ENCODE measurements at places on chromosomes 6 and 20.
A peak's percentile ranks its signal among the peaks of the same experiment; 100 is the strongest.

- no peak for DNase-seq
These were observed 652.3 kb downstream of the EPHA7 start for GRCh38 chr6:92767101-92767500.

DNA sequence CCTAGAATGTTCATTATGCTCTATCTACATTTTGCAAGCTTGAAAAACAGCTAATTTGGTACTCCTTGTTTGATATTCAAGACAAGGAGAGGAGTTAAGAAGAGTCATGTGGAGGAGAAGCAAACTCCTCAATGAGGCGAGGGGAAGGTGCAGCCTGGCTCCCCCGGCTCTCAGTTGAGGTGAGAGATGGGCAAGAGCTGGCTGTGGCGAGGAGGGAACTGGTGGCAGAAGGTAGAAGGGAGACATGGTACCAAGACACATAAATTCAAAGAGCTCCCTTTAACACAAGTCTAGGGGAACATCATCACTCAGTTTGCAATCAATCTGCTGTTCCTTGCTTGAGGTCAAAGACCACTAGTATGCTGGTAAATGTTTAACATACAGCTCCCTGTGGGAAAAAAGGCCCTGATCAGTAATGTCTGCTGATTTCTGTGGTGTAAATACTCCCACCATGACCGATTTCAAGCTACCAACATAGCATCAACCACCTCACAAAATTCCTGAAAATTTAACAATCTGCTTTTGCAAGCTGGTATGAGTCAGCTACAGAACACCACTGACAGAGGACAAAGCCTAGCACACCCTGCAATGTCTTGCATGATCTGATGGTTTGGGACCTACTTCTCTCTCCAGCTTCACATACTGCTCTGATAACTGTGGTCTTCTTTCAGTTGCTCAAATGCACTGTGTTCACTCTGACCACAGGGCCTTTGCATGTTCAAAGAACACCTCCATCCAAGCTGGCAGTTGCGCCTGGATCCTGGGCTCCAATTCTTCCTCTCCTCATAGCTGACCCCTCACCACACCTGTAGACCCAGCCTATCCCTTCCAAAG is 516.3 kb upstream of the CHD6 start:
- DNase-seq, result no peak

- no peak for DNase-seq
These were observed 40.3 kb upstream of the GFOD1 start for GRCh38 chr6:13527671-13528056.

DNA sequence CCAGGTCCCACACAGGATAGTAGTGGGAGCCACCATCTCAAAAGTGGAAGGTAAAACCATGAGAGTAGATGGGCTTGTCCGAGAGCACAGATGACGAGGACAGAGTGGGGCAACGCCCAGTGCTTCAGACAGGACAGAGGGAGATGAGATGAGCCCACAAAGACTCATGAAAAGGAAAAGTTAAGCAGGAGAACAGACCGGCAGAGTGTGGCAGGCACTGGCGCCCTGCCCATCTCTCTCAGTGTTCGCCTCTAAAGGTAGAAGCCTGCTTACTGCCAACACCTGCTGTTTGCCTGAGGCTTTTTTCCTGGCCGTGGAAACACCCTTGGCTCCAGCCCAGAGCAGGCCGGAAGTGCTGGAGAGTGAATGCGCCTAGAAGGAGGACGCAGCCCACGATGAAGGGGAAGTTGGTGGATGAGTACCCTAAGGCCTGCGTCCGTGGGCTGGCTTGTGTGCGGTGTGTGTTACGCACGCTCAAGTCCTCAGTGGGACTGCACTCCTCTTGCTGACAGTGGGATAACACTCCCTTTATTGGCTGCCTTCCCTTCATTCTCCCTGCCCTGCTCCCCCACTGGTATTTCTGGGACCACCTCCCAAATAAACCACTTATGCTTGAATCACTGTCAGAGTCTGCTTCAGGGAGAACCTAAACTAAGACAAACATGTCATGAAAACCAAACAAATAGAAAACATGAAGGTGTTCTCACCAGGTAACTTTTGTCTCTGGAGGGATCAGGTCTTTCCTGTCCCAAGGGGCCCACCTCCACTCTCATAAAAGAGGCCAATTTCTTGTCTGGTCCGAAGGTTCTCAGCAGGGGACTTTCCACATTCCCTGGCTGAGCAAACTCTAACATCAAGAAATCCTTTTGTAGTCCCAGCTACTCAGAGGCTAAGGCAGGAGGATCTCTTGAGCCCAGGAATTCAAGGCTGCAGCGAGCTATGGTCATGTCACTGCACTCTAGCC is 9.1 kb upstream of the FOXP4 start:
- DNase-seq, result no peak

- DNase-seq, result no peak
These were observed 97.8 kb upstream of the HDAC2 start for GRCh38 chr6:114068771-114069170.

GRCh38 chr6:44245912-44246662 is 814 bp upstream of the HSP90AB1 start:
- DNase-seq, result peak; percentile 73

- DNase-seq, result peak; percentile 39
These were observed 5.0 kb downstream of the BCL2L1 start for GRCh38 chr20:31717478-31718201.

DNA sequence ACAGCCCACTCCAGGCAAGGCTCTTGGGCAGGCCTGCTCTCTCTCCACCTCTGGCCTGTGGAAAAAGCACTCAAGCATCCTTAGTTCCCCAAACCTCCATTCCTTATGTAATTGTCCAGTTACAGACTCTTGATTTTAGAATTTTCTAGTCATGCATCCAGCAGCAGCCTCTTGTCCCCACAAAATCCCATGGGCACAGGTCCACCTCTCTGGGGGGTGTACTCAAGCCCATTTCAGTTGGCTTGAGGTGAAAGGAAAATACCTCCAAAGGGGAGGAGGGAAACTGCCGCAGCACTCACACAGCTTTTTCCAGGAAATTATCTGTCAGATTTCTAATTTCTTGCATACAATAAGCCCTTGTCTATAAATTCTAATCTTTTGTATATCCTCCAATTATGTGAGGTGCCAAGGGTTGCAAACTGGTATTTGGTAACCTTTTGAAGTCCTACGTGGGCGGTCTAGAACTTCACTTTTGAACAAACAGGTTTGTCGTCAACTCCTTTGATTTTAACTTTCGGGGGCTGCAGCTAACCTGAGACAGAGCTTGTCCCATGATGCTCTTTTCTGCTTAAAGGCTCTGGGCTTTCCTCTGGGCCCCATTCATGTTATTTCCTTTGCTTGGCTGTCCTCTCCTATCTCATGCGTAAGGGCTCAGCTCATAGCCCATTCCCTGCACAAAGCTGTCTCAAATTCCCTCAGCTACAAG is 104.7 kb upstream of the CEP85L start:
- DNase-seq, result no peak

DNA sequence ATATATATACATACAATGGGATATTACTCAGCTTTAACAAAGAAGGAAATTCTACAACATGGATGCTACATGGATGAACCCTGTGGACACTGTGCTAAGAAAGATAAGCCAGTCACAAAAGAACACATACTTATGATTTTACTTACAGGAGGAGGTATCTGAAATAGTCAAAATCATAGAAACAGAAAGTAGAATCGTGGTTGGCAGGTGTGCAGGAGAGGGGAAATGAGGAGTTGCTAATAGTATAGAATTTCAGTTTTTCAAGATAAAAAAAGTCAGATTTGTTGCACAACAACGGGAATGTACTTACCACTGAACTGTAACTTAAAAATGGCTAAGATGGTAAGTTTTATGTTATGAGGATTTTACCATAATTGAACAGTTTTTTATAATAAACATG is 706.3 kb downstream of the TFAP2A start:
- no peak for DNase-seq

DNA sequence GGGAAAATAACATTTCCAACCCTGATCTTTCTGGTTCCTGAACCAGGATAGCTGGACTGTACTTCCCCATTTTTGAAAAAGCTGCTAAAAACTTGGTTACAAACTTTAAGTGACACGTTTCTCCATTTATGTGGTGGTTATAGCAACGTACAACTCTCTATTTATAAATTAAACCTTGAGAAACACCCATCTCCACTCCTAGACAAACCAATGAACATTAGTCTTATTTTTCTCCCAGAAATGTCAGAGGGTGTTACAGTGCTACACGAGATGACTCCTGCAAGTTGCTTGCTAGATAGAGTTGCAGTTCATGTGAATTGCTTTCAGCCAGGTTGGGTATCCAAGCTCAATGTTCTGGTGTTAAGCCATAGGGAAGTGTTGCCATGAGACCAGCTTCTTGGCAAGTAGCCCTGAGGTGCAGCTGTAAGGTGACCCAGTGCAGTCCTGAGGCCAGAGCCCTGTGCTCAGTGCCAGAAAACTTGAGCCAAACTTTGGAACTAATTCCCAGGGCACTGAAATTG is 51.3 kb upstream of the REV3L start:
- no peak for DNase-seq

DNA sequence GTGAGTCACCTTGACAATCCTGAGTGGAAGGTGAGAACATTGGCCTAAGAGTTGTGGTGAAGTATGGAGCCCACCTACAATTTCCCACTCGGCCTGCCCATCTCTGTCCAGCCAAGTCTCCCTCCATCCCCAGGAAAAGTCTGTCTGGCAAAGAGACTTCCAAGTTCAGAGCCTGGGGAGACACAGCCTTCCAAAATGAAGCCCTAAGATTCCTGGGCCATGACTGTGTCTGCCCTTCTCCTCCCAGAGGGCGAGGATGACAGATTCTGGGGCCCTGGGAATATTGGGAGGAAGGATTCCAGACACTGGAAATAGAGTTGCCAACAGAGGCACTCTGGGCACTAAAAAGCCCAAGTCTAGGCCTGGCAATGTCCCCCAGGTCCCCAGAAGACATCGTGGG is 176.8 kb downstream of the NFATC2 start:
- no peak for DNase-seq

GRCh38 chr20:50521221-50522052 is 11.3 kb downstream of the PTPN1 start:
- DNase-seq, result no peak

GRCh38 chr20:61292821-61293612 is 41.0 kb downstream of the CDH4 start:
- DNase-seq, result no peak

GRCh38 chr6:6007366-6008088 is 802 bp upstream of the NRN1 start:
- DNase-seq, result no peak

GRCh38 chr6:18507018-18507415 is 119.9 kb downstream of the RNF144B start:
- DNase-seq, result no peak

GRCh38 chr20:17202030-17202429 is 24.8 kb upstream of the PCSK2 start:
- no peak for DNase-seq

DNA sequence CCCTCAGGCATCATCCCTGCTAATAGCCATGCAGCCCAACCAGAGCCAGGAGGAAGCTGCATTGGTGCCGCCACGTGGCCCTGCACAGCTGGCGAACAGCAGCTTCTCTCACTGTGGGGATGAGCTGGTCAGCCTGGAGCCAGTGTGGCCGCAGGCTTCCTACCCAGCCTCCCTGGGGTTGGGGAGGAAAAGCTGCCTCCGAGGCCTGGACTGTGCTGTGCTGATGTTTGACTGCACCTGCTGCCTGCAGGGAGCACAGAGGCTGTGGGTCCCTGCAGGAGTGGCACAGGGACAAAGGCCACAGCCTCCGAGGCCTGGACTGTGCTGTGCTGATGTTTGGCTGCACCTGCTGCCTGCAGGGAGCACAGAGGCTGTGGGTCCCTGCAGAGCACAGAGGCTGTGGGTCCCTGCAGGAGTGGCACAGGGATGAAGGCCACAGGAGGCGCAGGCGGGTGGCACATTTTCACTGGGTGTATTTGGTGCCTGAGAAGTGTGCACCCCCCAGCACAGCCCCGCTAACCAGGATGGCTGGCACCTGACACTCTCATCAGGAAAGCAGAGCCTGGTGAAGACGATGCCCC is 83.9 kb downstream of the DLL1 start:
- no peak for DNase-seq

DNA sequence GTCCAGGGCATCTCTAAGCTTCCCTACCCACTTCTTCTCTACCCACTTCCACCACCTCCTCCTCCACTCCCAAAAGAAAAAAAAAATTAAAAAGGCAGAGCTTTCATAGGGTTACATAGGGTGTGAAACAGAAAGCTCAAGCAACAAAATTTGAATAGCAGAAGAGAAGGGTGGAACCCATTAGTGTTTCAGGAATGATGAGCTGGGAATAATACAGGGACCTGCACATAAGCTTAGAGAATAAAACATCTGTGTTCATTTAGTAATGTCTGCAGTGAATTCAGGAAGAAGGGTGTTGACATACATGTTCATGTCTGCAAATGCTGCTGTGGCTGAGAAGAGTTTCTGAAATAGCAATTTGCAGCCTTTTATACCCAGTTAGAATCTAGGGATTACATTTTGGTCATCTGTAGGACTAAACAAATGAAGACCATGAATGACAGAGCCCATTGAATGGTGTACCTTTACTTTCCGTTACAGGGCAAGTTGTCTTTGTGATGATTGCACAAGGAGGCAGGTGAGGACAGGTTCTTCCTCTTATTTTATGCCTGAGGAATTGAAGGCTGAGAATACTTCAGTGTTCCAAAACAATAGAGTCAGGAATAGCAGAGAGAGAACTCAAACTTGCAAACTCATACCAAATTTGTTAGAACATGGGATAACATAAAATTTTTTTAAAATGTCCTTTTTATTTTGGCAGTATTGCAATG is 975.1 kb downstream of the TFAP2A start:
- DNase-seq, result no peak

GRCh38 chr20:32287231-32287638 is 9.8 kb downstream of the KIF3B start:
- DNase-seq, result no peak

- DNase-seq, result no peak
These were observed 110.5 kb upstream of the CDYL start for GRCh38 chr6:4665489-4666417.

GRCh38 chr6:48535582-48536009 is 424.6 kb upstream of the PTCHD4 start:
- no peak for DNase-seq

DNA sequence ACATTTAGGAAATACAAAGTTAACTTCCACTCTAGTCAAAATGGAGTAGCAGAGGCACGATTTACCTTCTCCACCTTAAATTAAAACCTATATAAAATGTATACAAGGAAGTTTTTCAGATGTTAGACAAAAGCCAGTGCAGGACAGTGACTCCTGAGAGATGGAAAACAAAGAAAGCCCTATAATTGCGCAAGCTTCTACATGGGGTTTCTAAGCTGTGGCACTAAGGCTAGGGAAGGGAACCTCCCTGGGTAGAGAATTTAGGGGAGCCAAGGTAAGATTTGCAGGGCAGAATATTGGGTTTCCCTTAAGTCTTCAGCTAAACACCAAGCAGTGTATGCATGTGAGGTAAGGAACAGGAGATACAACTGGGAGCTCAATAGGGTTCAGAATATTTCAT is 18.5 kb upstream of the ZC3H12D start:
- no peak for DNase-seq

DNA sequence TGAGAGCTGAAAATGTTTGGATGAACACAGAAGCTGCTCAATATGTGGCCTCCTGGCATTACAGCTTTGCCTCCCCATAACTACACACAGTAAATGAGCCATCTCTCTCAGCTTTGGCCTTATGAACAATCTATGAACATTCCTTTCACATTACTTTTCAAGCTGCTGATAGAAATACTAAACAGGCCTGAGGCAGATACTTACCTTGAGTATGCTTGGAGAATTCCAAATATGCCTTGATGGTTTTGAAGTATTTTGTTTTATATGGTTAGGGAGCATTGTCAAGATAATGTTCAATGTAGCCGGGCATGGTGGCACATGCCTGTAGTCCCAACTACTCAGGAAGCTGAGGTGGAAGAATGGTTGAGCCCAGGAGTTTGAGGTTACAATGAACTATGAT is 104.5 kb downstream of the CD24 start:
- no peak for DNase-seq

Measured in GM12892 (cell line).